ENCODE measurements at places on chromosomes 13 and 19. TPM values are rescaled to one million over a fixed set of nuclear protein-coding genes. Genes with fewer than 3 reads are reported as not detected.

The KLK14 gene
- total RNA-seq, result not detected

The CEACAM7 gene
- total RNA-seq, result 0.83 TPM

The FUT3 gene
- 0.57 TPM for total RNA-seq

The DPY19L3 gene
- total RNA-seq, result 15.0 TPM

The ACTMAP gene
- 4.6 TPM for total RNA-seq

GRCh38 chr19:47272448-47273312 is 2.0 kb upstream of the INAFM1 start:
- peak overlapping the region; percentile 98 for H3K27ac ChIP-seq
- H3K27me3 ChIP-seq, result no peaks in the 10 kb centered on the region
- peak overlapping the region; percentile 77 for H3K4me3 ChIP-seq
- peaks cover 33% of the 10 kb centered on the region for H3K4me1 ChIP-seq
- H3K36me3 ChIP-seq, result peaks cover 44% of the 10 kb centered on the region

- peak overlapping the region; percentile 54 for H3K27ac ChIP-seq
- no peak overlapping the region for H3K4me3 ChIP-seq
- no peak for DNase-seq
- no peaks in the 10 kb centered on the region for H3K36me3 ChIP-seq
These were observed 16.8 kb upstream of the SEMA6B start for GRCh38 chr19:4576016-4576933.

GRCh38 chr13:26324867-26325266 is 70.9 kb downstream of the CDK8 start:
- no peak for DNase-seq
- no peaks in the 10 kb centered on the region for H3K27me3 ChIP-seq
- H3K4me1 ChIP-seq, result peaks cover 37% of the 10 kb centered on the region
- H3K36me3 ChIP-seq, result no peaks in the 10 kb centered on the region
- no peak overlapping the region for H3K27ac ChIP-seq

DNA sequence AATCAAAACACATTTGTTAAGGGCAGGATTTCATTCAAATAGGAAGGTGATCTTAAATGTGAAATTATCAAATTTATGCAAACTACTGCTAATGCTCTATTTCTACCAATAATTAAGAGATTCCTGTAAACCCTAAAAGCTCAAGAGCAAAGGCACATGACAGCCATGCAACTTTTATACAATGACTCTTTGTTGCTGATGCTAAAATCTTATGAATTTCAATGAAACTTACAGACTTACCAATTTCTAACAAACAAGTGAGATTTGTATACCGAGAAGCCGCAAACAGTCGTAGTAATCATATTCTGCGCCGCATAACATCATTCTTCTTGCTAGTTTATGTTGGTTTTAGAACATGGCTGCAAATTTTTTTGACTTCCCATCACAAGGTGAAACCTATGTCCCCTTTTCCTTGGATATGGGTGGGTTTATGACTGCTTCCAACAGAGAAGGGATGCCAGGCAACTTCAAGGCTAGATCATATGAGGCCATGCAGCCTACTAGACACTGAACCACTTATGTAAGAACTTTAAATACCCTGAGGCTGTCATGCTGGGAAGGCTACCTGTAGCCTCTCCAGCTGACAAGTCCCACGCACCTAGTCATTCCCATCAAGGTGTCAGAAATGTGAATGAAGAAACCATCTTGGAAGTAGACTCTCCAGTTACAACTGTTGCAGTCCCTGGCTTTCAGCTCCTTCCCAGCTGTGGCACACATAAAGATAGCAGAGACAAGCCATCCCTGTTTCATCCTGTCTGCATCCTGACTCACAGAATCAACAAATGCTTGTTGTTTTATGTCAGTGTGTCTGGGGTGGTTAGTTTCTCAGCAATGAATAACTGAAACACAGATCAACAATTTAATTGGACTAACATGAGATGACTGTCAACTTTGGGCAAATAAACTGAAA is 42.0 kb downstream of the LNX2 start:
- no peak overlapping the region for H3K27ac ChIP-seq
- H3K4me1 ChIP-seq, result peaks cover 26% of the 10 kb centered on the region
- H3K36me3 ChIP-seq, result no peaks in the 10 kb centered on the region
- no peaks in the 10 kb centered on the region for H3K27me3 ChIP-seq
- H3K4me3 ChIP-seq, result no peak overlapping the region
- no peak for DNase-seq

GRCh38 chr13:20506696-20507095 is 19.0 kb downstream of the CRYL1 start:
- H3K4me3 ChIP-seq, result no peak overlapping the region
- no peaks in the 10 kb centered on the region for H3K27me3 ChIP-seq
- no peak overlapping the region for H3K27ac ChIP-seq
- DNase-seq, result no peak

GRCh38 chr19:23385404-23385803 is 9.9 kb downstream of the ZNF91 start:
- DNase-seq, result no peak
- H3K27ac ChIP-seq, result no peak overlapping the region
- H3K4me3 ChIP-seq, result no peak overlapping the region
- H3K27me3 ChIP-seq, result no peaks in the 10 kb centered on the region
- peaks cover 38% of the 10 kb centered on the region for H3K36me3 ChIP-seq

Measured in esophagus muscularis mucosa (tissue), 4 donors.